ENCODE measurements at places on chromosomes 7 and 10.

DNA sequence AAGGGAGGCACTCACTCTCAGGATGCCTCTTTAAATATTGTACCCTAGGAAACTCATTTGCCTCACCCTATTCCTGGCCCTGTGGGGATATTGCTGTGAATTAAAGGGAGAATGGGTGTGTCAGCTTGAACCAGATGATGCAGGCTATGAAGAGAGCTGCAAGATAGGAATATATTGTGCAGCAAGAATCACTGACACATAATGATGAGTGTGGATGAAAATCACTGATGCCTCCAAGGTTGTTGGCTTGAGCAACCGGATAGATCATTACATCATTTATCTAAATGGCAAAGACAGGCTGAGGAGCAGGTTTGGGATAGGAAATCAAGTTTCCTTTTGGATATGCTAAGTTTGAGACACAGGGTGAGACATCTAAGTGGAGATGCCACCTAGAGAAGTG is 6.2 kb downstream of the SLC26A4 start:
- DNase-seq = no peak

DNA sequence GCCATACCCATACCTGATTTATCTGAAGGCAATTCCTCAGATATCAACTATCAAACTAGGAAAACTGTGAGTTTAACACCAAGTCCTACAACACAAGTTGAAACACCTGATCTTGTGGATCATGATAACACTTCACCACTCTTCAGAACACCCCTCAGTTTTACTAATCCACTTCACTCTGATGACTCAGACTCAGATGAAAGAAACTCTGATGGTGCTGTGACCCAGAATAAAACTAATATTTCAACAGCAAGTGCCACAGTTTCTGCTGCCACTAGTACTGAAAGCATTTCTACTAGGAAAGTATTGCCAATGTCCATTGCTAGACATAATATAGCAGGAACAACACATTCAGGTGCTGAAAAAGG is 69.0 kb upstream of the RSBN1L start:
- DNase-seq = no peak

GRCh38 chr10:108791030-108791429 is 1132.3 kb downstream of the XPNPEP1 start:
- no peak for DNase-seq

DNA sequence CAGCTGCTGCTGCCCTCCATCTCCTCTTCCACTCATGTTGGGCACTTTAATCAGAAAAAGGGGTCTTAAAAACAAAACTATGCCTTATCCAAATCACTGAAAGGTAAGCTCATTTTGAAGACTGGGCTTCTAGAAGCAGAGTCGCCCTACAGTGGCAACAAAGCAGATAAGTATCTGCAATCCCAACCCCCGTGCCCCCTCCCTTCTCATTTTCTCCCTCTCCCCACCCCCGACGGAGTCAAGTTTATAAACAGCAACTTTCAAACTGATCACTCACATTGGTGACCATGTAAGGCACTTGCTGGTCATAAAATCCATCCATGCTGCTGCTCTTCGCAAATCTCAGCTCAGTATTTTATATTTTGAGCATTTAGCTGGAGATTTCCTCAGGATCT is 738 bp downstream of the ETV1 start:
- no peak for DNase-seq

DNA sequence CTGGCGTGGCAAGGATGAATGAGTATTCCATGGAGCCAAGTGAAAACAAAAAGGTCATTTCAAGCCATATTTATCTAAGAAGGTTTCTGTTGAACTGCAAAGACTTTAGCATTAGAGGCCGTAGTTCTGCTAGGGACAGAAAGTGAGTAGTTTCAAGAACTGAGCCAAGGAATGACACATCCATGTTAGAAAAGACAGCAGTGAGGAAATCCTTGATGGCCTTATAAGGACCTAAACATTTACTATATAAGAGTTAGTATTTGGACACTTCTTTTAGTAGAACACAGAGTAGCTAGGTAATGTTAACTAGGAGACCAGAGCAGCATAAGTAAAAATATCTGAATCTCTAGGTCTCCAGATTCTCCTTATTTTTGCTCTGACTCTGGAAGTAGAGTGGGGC is 329.8 kb upstream of the SEMA3D start:
- no peak for DNase-seq

DNA sequence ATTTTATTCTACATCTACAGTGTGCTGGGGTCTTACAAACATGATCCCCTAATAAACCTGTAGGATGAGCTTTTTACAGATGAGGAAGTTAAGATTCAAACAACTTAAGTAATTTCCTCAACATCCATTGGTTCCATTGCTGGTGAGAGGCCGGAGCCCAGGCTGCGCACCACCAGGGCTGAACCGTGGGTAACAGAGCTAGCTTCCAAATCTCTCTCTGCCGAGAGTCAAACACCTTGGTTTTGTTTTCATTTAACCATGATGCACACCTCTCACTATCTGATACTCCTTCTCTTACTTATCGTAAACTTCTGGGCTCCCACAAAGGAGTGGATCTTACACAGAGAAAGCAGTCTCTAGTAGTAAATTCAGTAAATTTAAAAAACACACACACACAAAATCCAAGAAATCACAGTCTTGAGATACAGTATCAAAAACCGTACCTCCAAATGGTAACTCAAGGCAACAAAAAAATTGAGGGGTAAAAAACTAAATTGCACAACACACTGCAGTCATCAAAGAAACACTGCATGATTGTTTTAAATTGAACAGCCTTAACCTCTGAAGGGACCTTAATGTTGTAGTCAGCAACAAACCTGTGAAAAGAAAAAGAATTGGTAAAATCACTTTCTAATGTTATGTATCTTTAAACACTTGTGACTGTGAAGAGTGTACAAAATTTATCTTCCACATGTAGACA is 20.5 kb downstream of the SGMS1 start:
- DNase-seq = no peak

DNA sequence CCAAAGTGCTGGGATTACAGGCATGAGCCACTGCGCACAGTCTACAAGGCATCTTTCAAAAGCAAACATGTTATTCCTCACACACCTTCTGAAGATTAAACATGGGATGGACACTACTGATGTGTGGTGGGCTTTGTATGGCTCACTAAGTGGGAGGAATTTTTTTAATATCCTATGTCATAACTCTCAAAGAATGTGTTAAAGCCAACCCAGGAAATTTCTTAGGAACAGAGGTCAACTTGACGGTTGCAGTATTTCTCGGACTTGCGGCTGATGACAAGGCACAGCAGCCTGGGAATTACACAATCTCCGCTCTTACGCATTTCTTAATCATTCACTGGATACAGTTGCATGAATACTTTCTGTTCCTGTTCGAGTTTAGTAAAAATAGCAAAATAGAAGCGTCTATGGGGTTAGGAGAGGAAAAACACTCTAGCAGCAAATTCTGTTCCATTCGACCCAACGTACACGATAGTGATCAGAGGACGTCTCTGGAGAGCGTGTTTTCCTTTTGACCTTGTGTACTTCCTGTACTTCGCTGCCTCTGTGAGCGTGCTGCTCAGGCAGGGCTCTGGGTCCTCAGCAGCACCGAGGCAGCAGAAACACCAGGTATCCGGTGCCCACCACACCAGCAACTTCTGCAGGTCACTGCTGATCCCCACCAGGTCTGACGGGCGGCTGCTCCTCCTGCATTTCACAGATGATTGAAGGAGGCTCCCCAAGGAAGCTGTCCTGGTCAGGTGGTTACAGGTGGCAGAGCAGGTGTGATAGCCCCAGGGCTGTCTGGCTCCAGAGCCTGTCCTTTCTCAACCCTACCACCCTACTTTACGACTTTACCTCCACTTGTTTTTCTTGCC is 26.4 kb upstream of the SRGN start:
- no peak for DNase-seq

DNA sequence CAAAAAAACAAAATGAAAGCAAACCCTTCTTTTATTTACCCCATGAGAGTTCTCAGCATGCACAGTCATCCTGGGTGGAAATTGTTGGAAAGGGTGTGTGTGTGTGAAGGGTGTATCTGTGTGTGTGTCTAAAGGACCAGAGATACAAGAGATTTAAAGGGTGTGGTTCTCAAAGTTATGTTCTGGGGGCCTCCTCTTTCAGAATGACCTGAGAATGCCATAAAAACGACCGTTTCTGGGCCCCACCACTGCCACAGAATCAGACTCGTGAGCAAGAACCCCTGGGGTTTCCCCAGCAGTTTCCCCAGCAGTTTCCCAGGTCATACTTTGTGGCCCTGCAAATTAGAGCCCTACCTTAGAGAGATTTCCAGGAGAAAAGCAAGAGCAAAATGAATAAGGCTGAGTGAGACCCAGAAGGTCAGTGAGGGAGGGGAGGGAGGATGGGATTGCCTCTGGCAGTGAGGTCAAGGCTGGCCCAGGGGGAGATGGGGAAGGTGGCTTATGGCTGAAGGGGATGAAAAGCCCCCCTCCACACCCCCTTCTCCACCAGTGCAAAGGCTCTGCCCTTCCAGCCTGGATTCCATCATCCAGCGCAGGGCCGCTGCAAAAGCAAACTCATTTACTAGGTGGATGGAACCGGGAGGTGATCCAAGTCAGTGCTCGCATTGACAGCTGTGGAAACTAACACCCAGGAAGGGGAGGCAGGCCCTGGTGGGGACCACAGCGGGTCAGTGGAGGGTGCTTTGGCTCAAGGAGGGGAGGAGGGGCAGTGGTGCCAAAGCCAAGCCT is 10.2 kb downstream of the PYROXD2 start:
- no peak for DNase-seq

GRCh38 chr7:105640956-105641810 is 59.9 kb upstream of the EFCAB10 start:
- DNase-seq = no peak

GRCh38 chr10:56715262-56715661 is 354.2 kb upstream of the ZWINT start:
- DNase-seq = no peak

DNA sequence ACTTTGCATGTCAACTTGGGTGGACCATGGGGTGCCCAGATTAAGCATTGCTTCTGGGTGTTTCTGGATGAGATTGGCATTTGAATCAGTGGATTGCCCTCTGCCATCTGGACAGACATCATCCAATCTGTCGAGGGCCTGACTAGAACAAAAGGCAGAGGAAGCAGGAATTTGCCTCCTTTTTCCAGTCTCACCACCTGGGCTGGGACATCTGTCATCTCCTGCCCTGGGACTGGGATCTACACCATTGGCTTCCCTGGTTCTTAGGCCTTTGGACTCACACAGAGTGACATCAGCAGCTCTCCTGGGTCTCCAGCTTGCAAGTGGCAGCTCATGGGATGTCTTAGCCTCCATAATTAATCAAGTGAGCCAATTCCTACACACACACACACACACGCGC is 10.3 kb downstream of the SLC13A4 start:
- DNase-seq = no peak

DNA sequence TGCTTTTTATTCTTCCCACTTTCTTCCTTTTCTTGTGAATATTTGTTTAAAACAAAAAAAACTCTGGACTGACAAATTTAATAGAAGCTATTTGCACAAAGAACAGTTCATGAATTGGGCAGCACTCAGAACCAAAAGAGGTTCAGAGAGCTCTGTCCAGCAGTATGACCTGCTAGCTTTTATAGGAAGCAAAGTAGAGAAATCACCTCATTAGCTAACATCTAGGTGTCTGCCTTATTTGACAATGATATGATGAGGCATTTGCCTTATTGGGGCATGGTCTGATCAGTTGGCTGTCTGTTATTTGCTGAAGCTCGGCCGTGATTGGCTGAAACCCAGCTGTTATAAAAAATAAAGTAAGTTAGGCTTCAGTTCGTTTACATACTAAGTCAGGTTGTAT is 819 bp upstream of the TRIM4 start:
- no peak for DNase-seq

DNA sequence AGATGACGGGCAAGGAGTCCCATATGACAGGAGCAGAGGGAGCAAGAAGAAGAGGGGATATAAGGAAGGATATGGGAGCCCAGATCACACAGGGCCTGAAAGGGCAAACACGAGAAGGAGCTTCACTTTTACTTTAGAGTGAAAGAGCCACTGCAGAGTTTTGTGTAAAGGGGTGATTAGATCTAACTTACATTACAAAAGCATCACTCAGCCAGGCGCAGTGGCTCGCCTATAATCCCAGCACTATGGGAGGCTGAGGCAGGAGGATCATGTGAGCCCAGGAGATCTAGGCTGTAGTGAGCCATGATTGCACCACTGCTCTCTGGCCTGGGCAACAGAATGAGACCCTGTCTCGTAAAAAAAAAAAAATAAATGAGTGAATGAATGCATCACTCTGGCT is 91.1 kb downstream of the MPP7 start:
- no peak for DNase-seq

DNA sequence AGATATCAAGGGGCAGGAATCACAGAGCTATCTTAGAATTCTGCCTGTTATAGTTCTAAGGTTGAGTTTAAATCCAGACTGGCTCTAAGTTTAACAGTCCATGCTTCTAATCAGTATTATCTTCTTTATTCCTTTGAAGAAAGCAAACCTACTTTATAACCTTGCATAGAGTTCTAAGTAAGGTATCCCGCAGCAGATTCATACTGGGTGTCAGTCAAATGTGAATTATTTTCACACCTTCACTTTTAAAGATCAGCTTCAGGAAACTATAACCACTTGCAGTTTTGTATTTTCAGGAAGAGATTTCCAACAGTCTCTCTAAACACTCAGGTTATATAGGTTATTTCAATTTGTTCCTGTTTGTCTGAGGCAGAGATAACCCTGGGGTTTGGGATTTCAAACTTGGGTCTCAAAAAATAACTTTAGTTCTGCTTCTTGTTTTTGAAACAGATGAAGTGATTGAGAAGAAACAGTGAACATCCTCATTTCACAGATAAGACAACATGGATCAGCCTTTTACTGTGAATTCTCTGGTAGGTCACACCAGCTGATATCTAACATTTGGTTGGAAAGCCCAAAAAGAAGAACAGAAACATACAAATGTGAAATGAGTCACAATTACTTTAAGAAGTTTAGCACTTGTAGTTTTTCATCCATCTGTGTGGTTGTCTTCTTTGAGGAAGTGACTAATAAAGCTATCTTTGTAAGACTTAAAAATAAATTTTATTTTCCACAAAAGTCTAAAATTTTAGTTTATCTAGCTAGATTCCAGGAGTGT is 21.4 kb downstream of the STAMBPL1 start:
- no peak for DNase-seq

GRCh38 chr7:114941692-114942091 is 19.8 kb downstream of the MDFIC start:
- no peak for DNase-seq

DNA sequence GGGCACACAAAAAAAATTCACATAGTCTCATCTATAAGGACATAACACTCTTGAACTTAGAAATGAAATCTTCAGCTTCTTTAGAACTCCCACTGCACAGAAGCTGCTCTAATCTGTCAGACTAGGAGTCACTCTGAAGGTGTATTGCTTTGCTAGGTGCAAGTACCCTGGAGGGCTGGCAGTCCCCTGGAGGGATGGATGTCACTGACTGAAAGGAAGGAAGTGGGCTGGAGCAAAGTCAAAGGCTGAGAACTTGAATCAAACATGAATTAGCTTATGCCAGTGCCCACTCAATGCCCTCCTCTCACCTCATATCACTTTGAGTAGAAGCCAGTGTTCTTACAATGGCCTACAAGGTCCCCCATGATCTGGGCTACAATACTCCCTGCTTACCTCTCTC is 140.3 kb upstream of the ANKRD1 start:
- no peak for DNase-seq

- DNase-seq = no peak
Observed at GRCh38 chr10:49431426-49431825, 35.5 kb upstream of the DRGX start.

Data from stimulated activated CD8-positive, alpha-beta memory T cell treated with anti-CD3 and anti-CD28 coated beads, Interleukin-4, amount 100 ng/mL, for 4 hours (primary cell).